ENCODE measurements at places on chromosomes 1 and 21.

- no peak for DNase-seq
These were observed 355.8 kb upstream of the PTBP2 start for GRCh38 chr1:96365596-96366390.

- DNase-seq: no peak
These were observed 8.1 kb downstream of the PTGS2 start for GRCh38 chr1:186672131-186672530.

DNA sequence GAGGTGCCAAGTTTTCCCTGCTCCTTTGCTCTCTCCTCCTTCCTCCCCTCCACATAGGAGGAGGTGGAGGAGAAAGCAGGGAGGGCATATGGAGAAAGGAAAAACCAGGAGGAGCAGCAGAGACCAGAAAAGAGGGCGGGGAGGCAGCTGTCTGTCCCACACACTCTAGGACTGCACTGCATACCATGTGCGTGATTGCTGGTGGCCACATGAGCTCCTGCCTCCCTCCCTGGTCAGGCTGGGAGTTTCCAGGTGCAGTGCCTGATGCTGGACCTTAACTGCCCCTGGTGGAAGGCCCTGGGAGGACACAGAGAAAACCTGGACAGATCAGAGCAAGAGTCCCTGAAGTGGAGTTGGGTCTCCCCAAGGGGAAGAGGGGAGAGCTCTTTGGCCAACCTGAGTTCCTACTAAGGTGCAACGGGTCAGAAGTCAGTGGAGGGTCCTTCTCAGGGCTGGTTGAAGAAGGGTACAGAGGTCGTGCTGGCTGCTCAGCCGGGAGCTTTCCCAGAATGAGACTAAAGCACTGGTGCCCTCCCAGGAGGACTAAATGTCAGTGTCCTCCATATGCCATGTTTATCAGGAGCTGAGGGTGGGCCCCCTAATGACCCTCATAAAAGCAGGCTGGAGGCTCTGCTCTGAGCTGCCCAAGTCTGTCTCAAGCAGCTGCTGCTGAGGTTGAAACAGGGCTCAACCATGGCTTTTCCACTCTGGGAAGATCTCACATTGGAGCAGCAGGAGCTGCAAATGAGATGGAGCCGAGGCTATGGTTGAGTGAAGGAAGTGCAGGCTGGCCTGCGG lies 3.5 kb upstream of the LGR6 start:
- DNase-seq: no peak

- DNase-seq: no peak
These were observed at the start of gene LAX1 for GRCh38 chr1:203765029-203765837. Gene LAX1, plus strand, starts transcription at chr1:203765183. Its CDS starts 383 bp downstream, at chr1:203765566.

- DNase-seq: no peak
These were observed 2.4 kb downstream of the GUCA2A start for GRCh38 chr1:42162181-42162580.

DNA sequence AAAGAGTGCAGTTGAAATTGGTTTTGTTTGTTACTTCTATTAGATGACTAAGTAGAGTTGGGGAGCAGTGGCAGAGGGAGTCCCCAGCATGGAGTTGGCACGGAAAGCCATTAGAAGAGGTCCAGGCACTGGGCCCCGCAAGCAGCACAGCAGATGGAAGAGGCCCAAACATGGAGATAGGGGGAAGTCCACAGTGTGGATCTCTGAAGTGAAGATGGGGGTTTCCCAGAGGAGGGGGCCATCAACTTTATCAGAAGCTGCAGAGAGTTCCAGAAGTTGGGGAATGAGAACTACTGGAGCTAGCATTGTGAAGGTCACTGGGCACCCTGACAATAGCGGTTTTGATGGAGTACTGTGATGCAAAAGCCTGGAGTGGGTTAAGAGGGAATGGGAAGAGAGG lies 30.6 kb downstream of the PAFAH2 start:
- no peak for DNase-seq

DNA sequence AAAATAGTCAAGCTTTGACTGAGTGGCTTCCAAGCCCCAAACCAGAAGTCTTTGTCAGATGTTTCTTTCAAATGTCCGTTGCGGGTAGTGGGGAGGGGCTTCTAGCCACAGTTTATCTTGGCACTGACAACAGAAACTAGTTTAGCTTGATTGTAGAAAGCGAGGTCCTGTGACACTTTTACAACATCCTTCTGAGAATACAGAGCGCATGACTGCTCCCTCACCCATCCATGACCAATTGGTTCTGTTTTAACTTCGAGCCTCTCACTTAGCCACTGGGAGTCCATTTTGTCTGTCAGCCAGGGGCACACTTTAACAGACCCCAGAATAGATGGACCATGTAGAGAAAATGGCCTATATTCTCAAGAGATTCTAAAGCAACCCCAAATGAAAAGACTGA lies 199.2 kb upstream of the ST6GALNAC5 start:
- DNase-seq: no peak

- no peak for DNase-seq
These were observed 95.4 kb downstream of the RNF220 start for GRCh38 chr1:44500181-44501046.

All from SIG-M5 (cell line).